ENCODE measurements at places on chromosomes 1 and 21.

DNA sequence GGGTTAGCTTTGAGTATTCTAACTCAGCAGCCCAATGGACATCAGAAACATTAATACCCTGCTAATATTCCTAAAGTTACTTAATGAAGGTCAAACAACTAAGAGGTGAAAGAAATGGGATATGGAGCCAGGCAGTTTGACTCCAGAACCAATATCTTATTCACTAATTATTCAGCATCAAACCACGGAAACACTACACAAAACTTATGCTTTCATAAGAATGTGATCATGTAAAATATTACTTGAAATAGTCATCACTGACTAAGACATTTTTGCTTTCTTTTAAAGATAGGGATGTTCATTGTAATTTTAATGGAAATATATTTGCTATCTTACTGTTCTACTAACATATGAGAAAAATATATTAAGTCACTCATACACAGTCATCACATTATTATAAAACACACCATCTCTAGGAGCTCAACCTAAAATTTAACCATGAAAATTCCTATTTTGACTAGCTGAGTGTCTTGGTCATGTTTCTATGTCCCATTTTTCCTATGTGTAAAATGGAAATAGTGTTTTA, 240.9 kb downstream of the KCTD3 start:
- no peaks in the 10 kb centered on the region for H3K36me3 ChIP-seq
- no peak overlapping the region for H3K27ac ChIP-seq
- no peaks in the 10 kb centered on the region for H3K27me3 ChIP-seq
- DNase-seq: no peak
- H3K4me1 ChIP-seq: no peaks in the 10 kb centered on the region
- no peak overlapping the region for H3K4me3 ChIP-seq

DNA sequence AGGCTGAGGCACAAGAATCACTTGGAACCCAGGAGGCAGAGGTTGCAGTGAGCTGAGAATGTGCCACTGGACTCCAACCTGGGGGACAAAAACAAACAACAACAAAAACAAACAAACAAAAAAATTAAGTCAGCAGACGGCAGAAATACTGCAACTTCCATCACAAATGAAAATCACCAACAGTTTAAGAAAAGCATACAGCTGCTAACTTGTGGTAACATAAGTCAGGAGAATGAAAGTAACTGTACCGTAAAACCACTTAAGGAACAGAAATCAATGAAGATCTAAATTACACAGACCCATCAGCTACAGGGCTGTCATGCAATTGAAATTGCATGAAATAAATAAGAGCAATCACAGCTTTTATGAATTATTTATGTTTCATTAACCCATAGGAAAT, 25.0 kb downstream of the MCOLN2 start:
- H3K4me3 ChIP-seq: peak overlapping the region; percentile 66
- peaks cover 41% of the 10 kb centered on the region for H3K4me1 ChIP-seq
- no peak for DNase-seq
- H3K27ac ChIP-seq: peak overlapping the region; percentile 69

DNA sequence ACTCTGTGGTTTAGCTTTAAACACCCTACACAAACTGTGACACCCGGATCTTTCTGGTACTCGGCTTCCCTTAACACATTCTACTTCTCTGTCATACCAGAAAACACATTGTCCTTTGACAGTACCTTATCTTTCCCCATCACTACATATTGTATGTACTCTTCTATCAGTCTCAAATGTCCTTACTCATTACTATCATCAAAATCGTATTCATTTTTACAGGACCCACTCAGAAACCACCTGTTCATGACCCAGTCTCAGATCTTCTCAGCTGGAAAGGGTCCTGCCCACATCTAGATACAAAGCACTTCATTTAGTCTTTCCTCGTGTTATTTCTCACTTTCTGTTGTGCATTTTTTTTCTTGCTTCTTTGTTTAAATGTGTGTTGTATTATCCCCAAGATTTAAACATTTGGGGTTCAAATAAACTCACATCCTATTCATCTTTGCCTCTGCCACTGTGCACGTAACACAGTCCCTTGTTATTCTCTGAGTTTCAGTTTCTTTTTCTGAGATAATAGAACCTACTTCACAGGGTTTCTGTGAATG, 27.7 kb downstream of the CD34 start:
- H3K27me3 ChIP-seq: no peaks in the 10 kb centered on the region
- H3K4me3 ChIP-seq: peak overlapping the region; percentile 83

- H3K27ac ChIP-seq: no peak overlapping the region
- no peak for DNase-seq
- H3K36me3 ChIP-seq: no peaks in the 10 kb centered on the region
- H3K4me1 ChIP-seq: no peaks in the 10 kb centered on the region
- no peak overlapping the region for H3K4me3 ChIP-seq
- no peaks in the 10 kb centered on the region for H3K27me3 ChIP-seq
These were observed 82.0 kb downstream of the KCNK1 start for GRCh38 chr1:233695901-233696300.

DNA sequence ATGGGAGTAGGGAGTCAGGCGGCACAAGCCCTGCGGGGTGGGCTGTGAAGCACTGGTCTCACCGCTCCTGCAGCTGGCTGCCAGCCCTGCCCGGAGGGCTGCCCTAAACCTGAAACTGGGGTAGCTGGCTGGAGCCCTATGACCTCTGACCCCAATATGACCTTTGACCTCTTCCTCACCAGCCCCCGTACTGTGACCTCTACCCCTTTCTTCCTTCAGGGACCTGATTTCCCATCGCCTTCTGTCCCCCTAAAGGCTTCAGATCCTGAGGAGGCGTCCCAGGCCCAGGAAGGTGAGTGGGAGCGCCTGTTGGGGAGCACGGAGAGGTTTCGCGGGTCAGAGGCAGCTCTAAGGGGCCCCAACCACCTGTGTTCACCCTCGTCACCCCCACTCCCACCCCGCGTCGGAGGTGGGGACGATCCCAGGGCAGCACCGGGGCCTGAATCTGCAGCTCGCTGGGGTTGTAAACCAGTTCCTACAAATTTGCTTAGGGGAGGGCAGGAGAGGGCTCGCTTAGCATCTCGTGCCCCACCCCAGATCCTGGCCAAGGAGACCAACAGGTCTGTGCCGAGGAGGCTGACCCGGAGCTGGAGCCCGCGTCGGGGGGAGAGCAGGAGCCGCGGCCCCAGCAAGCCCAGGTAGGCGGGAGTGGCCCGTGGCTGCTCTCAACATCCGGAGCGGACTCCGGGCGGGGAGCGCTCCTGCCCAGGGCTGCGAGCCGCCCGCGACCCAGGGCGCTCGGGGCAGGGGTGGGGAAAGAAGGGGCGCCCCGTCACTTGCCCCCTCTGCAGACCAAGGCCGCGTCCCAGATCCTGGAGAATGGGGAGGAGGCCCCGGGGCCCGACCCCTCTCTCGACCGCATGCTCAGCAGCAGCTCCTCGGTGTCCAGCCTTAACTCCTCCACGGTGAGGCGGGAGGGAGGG, 7.3 kb downstream of the SYTL1 start:
- H3K4me1 ChIP-seq: peaks cover 6% of the 10 kb centered on the region
- H3K36me3 ChIP-seq: peaks cover 8% of the 10 kb centered on the region
- H3K4me3 ChIP-seq: peak overlapping the region; percentile 49
- H3K27ac ChIP-seq: no peak overlapping the region

Measured in activated naive CD8-positive, alpha-beta T cell treated with anti-CD3 and anti-CD28 coated beads, Interleukin-2, amount 10 ng/mL, durations not matched to agents 7 days and 5 days (primary cell).